ENCODE measurements at places on chromosomes 2 and 18. TPM values are rescaled to one million over a fixed set of nuclear protein-coding genes. Genes with fewer than 3 reads are reported as not detected.

The DSC1 gene
- 0.33 TPM for total RNA-seq

The FRZB gene
- total RNA-seq = not detected

The RPRM gene
- not detected for total RNA-seq

The CHRND gene
- not detected for total RNA-seq

The PLGLB1 gene
- total RNA-seq = 3.1 TPM

The LDLRAD4 gene
- 23.8 TPM for total RNA-seq

The CD8B2 gene
- total RNA-seq = not detected

The SOWAHC gene
- 0.27 TPM for total RNA-seq

The SPDYA gene
- total RNA-seq = 1.4 TPM

The REG1B gene
- not detected for total RNA-seq

The IFIH1 gene
- 57.3 TPM for total RNA-seq

The GKN2 gene
- total RNA-seq = not detected

The IL1B gene
- not detected for total RNA-seq

The SCN1A gene
- not detected for total RNA-seq

The AMMECR1L gene
- total RNA-seq = 15.0 TPM

The ANKRD29 gene
- total RNA-seq = not detected

The RFX8 gene
- 2.8 TPM for total RNA-seq

The CTIF gene
- 1.5 TPM for total RNA-seq
